ENCODE measurements at places on chromosomes 12 and 14.
A peak's percentile ranks its signal among the peaks of the same experiment; 100 is the strongest.

- no peak for DNase-seq
Observed at GRCh38 chr14:67483579-67484285, 4.8 kb downstream of the TMEM229B start.

GRCh38 chr14:58280954-58281787 is 17.2 kb upstream of the ARID4A start:
- no peak for DNase-seq

DNA sequence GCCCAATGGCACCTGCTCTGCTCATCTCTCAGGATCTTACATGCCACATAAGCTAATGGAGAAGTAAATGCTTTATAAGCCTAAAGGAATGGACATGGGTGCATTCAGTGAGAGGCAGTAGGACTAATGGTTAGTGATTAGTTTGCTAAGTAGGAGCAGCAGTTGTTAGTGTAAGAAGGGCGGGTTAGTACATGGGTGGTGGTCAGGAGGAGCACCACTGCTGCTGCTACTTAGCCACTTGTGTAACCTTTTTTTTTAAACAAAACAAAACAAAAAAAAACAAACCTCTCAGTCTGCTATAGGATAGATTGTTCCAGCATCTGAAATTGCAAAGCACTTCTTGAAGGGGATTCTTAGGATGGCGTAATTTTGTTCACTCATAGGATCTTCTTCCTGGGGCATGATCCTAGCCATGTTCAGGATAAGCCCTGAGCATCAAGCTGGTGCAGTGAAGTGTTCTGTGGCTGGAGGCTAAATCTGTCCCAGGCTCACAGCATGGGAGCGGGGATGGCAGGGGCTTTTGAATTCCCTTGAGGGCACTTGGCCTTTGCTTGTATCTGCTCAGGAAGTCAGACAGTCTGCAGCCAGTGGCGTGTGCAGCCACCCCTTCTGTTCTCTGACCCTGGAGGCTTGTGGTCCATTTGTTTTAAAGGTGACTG is 63.6 kb downstream of the CHST11 start:
- no peak for DNase-seq

GRCh38 chr12:14901228-14901562 is 15.5 kb upstream of the MGP start:
- no peak for DNase-seq

DNA sequence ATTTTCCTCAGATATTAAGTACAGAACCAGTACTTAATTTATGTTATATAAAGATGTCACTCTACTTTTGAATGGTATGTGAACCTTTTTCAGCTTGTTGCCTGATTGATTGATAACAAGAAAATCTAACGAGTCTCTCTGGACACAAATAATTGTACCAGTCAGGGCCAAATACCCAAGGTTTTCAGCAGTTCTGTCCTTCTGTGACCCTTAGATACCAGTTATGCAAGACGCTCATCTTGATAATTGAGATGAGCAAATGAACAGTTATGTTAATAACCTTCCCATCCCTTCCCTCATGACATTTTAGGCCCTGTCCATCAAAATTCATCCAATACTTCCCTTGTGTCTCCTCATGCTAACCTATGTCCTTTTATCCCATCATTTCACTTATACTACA is 185.9 kb upstream of the G2E3 start:
- DNase-seq: no peak

DNA sequence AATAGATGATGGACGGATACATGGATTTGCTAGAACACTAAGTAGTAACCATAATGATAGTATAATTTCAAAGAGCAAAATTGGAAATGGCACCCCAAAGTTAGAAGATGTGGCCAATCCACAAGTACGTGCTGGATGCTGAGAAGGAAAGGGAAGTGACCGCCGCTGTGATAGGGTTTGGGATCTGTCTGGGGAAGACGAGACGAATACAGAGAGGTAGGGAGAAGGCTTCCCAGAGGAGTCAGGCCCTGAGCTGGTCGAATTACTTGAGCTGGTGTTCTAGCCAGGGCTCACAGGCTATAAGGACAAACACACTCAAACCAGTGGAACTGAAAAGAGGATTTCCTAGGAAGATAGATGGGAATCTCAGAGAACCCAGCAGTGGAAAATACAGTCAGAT is 9.4 kb upstream of the ACVR1B start:
- no peak for DNase-seq

- no peak for DNase-seq
Observed at GRCh38 chr12:63064080-63064479, 86.9 kb downstream of the AVPR1A start.

GRCh38 chr12:110744151-110744571 is 1.5 kb upstream of the PPP1CC start:
- DNase-seq: no peak

DNA sequence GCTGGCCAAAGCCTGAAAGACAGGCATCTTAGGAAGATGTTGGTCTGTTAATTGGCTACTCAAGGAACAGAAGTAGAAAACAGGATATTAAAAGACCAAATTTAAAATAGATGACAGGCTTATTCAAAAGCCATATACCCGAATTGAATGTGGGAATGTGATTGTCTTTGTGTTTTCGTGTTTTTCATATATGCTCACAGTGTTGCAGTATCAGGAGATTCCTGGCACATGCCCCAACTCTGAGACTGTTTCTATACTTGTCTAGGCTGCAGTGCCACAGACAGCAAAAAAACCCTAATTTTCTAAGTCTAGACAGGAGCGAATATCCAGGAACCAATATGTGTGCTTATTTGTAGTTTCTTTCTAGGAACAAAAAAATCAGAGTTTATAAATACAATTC is 57.4 kb upstream of the KRR1 start:
- DNase-seq: no peak

- no peak for DNase-seq
Observed at GRCh38 chr12:106586803-106587684, 4.2 kb downstream of the RFX4 start.

DNA sequence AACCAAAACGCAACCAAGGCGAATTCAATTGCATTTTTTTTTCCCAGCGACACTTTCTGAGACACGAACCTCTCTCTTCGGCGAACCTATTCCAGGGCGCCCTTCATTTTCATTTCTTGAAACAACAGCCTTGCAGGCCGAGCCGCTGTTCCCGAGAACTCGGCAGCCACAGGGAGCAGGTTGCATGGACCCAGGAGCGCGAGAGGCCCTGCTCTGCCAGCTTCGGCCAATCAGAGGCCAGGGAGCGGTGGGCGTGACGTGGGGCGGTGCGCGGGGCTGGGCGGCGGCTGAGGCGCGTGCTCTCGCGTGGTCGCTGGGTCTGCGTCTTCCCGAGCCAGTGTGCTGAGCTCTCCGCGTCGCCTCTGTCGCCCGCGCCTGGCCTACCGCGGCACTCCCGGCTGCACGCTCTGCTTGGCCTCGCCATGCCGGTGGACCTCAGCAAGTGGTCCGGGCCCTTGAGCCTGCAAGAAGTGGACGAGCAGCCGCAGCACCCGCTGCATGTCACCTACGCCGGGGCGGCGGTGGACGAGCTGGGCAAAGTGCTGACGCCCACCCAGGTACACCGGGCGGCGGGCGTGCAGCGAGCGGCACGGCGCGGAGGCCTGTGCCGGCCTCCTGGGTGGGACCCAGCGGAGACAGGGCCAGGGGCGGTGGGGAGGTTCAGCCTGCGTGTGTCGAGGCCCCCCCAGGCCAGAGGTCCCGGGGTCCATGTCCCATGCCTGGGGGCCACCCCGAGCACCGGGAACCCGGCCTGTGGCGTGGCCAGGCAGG is at the start of gene PEBP1:
TSS of gene PEBP1 (plus strand) at position 337 of the 771 bp plus-strand sequence. CDS start at position 423, 86 bp downstream.
- DNase-seq: peak; percentile 88

GRCh38 chr12:10184261-10184843 is 5.5 kb downstream of the TMEM52B start:
- DNase-seq: no peak

DNA sequence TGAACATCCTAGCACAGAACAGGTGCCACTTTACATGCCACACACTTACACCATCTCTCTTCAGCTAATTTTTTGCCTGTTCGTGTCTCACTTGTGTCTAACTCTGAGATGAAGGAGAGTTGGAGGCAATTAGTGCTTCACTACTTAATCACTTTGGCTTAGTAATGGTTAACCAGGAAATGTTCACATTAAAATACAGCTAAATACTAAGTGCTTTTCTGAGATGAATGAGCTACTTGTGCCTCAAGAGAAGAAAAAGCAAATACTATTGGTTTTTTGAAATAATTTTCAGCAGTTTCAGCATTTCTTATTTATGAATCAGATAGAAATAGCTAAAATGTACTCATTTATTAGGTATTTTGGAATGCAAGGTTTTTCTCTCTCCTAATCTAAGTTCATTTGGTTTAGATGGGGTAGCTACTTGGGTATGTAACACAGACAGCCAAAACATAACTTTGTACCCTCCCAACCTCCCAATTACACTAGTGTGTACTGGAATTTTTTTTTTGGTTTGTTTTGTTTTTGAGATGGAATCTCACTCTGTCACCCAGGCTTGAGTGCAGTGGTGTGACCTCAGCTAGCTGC is 1474.1 kb upstream of the SEL1L start:
- no peak for DNase-seq

DNA sequence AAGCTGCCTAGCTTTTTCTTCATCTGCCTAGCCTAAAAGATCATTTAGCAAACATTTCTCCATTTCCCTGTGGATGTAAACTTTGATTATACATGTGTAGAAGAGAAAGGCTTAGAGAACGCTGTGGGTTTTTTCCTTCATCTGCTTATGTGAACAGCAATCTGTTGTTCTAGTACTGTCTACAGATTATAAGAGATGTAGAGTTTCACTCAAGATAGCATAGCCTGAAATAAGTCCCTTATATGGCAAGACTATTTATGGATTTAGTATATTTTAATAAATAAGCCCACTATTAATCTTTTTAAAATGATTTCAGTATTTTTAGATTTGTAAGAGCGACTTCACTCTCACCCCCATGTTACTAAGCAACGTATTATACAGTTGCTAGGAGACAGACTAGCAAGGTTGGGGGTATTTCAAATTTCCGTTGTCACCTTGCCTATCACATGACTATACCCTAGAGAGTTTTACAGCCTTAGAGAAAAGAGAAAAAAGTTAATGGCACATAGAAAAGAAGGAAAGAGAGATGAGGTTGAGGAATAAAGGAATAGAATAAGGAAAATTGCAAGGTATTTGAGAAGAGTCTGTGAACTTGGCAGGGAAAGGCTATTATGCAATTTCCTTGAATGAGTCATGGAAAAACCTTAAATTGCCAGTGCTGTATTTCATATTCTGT is 12.2 kb upstream of the TUBA1A start:
- DNase-seq: no peak

DNA sequence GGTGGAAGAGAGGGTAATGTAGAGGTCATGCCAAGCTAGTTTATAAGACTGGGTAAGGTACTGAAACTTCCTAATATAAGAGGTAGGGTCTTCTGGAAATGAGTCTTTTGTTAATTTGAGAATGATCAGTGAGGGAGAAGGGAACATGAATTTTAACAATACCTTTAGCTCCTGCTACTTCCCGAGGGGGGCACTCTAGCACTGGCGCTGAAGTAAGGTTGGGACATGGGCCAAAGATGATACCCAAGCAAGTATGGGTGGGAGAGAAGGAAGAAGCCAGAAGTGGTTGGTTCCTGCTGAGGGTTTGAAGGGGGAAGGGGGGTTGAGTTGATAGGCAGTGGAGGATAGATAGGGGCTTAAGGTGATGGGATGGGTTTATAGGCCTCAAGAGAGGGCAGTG is 32.3 kb upstream of the RNASE1 start:
- DNase-seq: no peak

DNA sequence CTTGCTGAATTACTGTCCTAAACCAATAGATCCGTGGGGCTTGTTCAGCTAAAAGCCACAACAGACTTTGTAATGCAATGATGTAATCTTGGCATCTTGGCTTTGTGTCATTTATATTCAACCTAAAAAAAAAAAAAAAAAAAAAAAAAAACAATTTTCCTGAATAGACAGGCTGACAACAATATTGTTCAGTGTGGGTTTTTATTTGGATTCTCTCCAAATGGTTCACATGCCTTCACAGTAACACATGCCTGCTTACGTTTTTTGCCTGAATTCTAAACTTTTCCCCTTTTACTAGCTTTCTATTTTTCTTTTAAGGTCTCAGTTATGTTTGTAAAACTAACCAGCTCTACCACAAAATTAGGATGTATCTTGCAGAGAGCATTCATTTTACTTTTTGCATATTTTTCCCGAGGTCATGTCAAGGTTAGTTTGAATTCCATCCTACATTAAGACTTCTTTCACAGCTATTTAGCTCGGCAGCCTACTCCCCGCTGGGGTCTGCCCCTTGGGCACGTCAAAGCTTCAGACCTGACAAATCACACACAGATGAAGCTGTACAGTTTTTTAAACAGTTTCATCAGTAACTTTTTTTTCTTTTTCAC is 213.7 kb upstream of the NPAS3 start:
- no peak for DNase-seq

GRCh38 chr12:124513297-124513867 is 54.0 kb downstream of the NCOR2 start:
- no peak for DNase-seq

DNA sequence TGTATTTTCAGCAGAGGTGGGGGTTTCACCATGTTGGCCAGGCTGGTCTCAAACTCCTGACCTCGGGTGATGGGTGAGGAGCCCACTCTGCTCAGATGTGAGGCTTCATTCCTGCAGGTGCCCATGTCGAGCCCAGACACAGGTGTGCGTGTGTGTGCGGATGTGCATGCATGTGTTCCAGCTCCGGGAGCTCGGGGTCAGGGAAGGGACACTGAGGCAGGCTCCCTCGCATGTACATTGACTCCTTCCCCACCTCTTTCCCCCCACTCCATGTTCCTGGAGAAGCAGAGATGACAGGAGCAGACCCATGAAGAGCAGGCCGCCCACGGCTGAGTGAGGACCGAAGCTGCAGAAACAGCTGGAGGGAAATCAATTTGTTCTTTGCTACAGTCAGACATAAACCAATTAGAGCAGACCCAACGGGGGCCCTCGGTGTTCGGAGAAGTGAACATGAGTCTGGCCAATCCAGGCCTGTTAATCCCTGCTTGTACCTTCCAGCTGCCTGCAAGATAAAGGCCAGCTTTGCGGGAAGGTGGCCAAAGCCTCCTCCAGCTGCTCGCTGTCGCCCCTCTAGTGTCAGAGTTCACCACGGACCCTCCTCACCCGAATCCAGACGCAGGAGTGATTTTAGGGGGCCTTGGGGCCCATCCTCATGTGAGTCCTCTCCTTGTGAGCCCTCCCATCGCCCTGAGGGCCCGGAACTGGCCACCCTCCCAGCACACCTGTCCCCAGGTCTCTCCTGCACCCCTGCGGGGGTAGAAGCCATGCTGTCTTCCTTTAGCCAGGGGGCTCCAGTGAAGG is 321.0 kb upstream of the RTL1 start:
- no peak for DNase-seq
